ENCODE measurements at places on chromosomes 7 and 10.

- DNase-seq, result no peak
These were observed 122.5 kb downstream of the HIPK2 start for GRCh38 chr7:139655305-139655704.

DNA sequence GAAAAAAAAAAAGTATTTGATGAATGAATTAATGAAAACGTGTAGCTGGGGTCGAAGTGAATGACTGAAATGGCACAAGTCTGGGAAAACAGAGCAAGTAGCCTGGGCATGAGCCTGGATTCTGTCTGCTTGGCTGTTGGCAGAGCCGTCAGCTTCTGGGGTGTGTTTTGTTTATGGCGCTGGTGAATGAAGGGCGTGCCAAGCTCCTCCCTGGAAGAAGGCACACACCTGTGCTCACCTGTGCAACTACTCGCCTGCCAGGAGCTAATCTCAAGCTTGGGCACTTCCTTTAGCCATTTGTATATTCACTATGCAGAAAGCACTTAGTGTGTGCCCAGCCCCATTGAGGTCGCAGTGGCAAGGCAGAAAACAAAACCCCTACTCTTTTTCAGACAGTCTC lies 74.1 kb downstream of the GTF2IRD1 start:
- no peak for DNase-seq

DNA sequence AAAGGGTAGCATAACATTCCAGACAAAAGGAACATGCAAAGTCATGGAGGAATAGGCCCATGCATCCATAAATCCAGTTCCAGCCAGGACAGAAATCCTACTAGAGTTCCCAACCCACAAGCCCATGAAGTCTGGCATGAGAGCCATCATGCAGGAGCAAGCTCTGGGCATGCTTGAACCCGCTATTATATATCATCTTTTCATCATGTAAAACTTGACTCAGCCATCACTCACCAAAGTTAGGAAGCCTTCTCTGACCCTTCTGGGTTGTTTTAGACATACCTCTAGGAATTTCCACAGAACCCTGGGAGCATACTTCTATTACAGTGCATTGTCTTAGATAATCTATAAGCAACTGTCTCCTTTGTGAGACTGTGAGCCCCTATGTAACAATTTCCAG lies 293.0 kb upstream of the NPSR1 start:
- DNase-seq, result no peak

DNA sequence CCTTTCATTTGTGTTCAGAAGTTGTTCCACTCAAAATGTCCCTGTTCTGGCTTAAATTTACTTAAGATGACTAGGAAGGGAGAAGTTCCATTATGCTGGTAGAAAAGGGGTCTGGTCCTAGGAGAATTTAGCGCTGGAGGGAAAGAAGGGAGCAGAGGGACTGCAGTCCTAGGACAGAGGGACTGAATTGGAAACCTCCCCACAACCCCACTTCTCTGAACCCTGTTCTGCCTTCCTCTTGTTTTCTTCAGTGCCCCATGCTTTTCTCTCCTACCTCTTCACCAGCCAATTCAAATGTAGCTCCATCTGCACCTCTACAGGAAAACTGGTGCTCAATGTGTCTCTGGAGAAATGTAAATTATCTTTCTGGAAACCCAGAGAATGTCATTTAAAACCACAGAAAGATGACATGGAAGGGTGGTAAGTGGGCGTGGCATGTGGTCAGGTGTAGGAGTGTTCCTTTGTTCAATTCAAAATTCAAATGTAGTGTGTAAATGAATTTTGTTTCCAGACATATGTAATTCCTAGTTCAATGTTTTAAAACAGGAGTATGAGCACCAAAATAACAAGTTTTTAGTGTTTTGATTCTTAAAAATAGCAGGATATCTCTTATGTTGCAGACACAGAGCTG lies 24.0 kb upstream of the RHOBTB1 start:
- no peak for DNase-seq

DNA sequence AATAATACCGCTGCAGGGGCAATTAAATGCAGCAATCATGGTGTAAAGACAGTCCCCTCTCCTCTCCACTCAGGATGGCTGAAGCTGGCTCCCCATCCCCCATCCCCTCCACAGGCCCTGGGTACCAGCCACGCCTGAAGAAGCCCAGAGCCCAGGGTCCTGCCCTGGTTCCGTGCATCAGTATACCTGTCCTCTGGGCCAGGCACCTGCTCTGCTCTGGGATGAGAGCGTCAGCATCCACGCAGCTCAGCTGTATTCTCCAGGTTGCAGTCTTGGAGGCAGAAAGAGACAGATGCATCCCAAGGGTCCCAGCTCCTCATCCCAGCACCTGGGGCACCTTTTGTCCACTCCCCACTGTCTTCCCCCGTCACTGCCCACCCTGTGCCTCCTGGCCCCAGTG lies 233.8 kb downstream of the TCERG1L start:
- no peak for DNase-seq

GRCh38 chr10:121337427-121337826 lies 260.8 kb downstream of the FGFR2 start:
- no peak for DNase-seq

DNA sequence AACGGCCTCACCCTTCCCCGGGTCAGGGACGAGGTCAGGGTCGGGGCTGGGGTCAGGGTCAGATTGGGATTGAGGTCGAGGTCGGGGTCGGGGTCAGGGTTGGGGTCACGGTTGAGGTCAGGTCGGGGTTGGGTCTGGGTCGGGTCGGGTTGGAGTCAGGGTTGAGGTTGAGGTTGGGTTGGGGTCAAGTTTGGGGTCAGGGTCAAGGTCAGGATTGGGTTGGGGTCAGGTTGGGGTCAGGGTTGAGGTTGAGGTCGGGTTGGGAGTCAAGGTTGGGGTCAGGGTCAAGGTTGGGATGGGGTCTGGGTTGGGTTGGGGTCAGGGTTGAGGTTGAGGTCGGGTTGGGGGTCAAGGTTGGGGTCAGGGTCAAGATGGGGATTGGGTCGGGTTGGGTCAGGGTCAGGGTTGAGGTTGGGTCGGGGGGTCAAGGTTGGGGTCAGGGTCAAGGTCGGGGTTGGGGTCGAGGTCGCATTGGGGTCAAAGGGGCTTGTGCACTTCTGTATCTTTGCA lies 131.4 kb downstream of the VIPR2 start:
- no peak for DNase-seq

GRCh38 chr7:14837216-14837615 lies 65.3 kb downstream of the DGKB start:
- no peak for DNase-seq

- no peak for DNase-seq
These were observed 58.0 kb downstream of the PDGFA start for GRCh38 chr7:461453-462172.

DNA sequence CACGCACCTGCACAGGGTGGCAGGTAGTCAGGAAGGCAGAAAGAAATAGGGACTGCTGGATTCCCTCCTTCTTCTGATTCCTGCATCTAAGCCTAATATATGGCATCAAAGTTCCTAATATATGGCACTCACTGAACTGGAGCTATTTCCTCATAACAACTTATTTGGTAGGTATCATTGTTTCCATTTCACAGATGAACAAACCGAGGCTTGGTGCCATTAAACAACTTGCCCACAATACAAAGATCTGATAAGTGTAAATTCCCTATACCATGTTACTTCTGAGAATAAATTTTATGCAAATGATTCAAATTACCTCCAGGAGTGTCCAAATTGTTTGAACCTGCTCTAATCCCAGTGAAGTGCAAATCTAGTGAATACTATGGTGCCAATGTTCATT lies 2.1 kb upstream of the FAM171A1 start:
- DNase-seq, result no peak

DNA sequence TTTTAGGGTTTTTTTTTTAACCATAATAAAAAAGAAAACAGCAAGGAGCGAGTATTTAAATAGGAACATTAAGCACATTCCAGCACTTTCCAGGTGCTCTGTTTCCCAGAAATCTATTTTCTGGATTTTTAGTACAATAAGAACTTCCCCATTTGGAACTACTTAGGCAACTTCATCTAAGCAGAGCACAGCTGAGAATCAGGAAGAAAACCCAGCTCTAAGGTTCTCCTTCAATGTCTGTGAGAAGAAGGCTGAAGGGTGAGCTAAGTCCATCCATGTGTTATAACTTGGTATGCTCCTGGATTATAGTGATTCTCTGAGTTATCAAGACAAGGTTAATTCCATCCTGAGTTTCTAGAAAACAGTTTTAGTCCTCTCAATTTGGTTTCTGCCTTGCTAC lies 181.9 kb downstream of the CYP26A1 start:
- DNase-seq, result no peak

DNA sequence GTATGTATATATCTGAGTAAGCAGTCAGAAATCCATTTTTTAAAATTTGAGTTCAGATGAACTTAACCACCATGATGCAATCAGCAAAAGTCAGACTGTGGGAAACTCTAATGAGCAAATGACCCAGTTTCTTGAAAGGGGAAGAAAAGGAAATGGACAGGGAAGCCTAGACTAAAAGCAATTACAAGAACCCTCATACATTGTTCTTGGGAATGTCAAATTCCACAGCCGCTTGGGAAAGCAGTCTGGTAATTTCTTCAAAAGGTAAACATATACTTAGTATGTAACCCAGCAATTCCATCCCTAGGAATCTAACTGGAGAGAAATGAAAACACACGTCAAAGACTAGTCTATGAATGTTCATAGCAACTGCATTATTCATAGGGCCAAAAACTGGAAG lies 16.4 kb upstream of the FOXK1 start:
- DNase-seq, result no peak

- no peak for DNase-seq
These were observed 51.3 kb upstream of the FAM3C start for GRCh38 chr7:121447243-121447910.

- no peak for DNase-seq
These were observed 398.8 kb upstream of the NFE2L3 start for GRCh38 chr7:25752967-25753791.

DNA sequence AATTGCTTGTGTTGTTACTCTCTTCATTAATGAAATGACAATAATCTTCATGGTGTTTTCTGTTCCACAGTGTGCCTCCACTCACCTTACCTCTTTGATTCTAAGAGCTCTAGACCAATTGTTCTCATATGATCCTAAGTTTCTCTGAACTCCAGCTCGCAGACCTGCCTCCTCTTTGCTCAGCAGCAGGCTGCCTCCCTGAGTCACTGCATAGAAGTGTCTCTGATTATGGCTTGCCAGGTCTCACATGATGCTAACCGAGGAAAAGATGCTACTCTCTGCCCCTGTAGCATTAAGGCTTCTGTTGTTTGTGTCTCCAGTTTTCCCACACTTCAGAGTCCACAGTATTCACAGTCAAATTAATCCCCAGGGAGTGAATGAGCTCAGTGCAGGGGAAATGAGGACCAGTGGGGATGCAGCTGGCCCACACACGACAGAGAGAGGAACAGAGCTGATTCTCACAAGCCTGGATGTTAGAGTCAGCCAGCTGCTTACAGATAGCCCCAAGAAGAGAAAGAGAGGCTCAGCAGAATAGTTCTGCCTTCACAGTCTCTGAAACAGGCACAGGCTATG lies 145.9 kb upstream of the EGR2 start:
- DNase-seq, result no peak

GRCh38 chr10:86603256-86603655 lies 51.1 kb upstream of the OPN4 start:
- DNase-seq, result no peak

DNA sequence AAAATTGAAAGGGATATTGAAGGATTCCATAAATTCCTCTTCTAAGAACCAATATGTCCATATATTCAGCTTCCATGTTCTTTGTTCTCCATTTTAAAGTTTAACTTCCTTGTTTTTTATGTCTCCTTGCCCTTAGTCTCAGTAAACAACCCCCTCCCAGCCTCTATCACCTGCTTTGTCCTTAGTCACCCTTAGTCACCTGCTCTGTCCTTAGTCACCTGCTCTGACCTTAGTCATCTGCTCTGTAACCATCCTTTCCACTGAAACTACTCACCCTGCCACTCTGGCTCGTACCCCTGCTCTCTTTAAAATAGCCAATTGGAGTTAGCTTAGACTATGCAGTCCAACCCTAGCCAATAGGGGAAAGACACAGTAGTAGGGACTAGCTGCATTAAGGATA lies 136.2 kb upstream of the TMEM106B start:
- no peak for DNase-seq

DNA sequence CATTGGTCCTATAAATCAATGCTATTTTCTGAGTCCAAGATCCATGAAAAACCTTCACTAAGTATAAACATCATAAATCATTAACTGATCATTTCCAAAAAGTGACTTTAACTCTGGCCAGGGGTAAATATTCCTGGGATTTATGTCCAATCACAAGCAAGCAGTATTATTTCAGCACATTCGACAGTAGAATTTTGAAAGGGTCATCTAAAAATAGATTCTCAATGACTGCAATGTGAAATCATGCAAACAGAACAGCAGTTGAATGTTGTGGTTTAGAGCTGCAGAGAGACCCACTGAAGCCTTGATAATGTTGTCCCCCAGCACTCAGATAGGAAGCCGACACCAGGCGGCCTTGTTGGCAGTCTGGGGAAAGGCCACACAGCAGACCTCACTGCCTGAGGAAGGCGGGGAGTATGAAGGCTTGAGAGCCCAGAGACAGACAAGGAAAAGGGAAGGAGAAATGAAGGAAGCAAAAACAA lies 38.1 kb downstream of the FAM107B start:
- DNase-seq, result peak; percentile 14

GRCh38 chr10:118981946-118982345 lies 47.6 kb upstream of the NANOS1 start:
- DNase-seq, result no peak

DNA sequence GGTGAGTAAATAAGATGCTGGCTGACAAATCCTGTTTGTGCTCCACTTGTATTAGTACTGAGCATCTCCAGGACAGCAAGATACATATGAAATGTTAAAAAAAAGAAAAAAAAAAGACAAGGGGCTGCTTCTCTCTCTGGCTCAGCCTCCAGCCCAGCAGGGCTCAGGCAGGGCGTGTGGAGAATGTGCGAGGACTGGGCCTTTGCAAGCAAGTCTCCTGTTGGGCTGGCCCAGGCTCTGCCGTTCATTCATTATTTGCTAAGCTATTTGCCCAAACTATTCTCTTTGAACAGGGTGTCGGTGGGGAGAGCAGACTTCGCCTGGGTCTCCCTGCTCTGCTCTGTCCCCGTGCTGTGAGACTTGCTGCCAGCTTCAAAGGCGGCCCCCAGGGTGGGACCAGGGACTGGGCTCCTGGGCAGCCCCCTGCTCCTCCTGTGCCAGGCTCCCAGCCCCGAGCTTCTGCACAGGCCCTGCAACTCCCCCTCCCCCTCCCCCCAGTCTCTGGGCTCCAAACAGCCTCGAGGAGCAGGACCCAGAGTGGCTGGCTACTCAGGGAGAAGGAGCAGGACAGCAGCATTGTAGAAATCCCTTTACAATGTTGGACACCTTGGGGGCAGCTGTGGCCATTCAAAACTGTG lies 25.6 kb upstream of the MGMT start:
- no peak for DNase-seq
